H54 (cell line): ENCODE measurements at places on chromosomes 2 and 18.

DNA sequence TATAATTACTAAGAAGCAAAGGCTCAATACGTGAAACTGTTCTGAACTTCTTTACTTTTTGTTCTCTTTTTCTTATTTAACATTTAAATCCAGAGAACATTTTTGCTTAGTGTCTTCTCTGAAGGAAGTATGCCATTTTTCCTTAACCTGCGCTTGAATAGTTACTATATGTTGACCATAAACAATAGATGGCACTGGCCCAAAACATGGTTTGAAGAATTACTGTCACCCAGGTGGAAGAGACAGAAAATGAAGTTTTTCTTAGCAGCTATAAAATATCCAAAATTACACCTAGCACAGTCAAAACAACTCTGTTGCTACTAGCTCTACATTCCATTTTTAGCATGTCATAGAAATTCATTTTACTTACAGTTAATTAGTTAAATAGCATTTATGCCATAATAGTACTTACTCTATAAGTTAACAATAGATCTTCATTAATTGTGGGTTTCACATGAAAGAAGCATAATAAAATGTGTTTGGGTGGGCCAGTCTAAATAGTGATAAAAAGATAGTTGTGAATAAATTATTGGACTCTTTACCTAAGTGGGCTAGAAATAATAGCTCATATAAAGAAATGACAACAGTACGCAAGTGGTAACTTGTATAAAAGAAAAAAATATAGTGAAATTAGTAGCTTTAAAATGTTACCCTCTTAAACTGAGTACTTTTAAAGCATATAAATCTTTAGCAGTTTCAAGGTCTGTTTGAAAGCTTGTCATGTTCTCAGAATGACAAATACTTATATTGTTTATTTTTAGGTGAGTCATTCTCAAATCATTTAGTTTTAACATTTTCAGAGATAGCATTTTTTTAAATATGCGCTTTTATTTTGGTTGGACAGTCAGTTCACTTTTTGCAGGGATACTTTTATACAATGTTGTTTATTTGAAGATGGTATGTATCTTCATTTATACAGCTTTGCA lies 3.7 kb downstream of the ETAA1 start:
- DNase-seq: no peak

GRCh38 chr2:236517251-236518031 lies 52.2 kb upstream of the ACKR3 start:
- DNase-seq: no peak

- no peak for DNase-seq
These were observed 1752.9 kb upstream of the CELF4 start for GRCh38 chr18:39318462-39318861.

- no peak for DNase-seq
These were observed 125.8 kb upstream of the ZNF804A start for GRCh38 chr2:184472481-184472880.

- DNase-seq: no peak
These were observed 75.5 kb upstream of the CTAGE1 start for GRCh38 chr18:22493255-22493654.

DNA sequence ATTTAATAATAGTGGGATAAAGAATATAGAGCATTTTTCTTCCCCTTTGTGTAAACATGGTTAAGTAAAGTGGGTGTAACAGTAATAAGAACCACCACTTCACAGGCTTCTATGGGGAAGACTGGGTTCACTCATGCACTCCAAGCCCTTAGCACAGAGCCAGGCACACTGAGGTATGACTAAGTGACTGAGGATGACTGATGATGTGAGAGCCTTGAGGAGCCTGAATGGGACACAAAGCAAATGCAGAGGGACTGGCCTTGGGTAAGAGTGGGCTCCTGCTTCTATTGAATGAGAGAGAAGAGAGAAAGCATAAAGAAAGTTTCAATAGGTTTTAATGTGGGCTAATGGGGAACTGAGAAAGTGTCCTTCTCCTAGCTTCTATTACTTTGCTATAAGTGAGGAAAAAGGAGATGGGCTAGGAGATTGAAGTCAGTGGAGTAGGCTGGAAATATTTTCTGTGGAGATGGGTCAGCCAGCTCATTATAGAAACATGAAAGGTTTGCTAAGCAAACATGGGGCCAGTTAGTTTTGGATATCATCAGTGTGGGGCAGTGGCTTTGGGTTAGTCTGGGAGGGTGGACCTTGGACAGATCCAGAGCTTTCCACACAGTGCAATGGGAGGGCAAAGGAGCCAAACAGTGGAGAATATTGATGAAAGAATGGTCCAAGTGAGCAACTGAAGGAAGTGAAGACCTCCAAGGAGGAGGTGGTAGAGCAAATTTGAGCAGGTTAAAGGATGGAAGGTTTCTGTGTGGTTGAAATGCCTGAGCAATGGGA lies 20.6 kb downstream of the IL1F10 start:
- DNase-seq: no peak

GRCh38 chr18:37565977-37566478 lies 430 bp upstream of the CELF4 start:
- peak; percentile 39 for DNase-seq

- no peak for DNase-seq
These were observed 121.5 kb upstream of the LTBP1 start for GRCh38 chr2:32825291-32825712.
